Stomach (tissue), 19 donors: ENCODE measurements at places on chromosomes 7 and 10. TPM values are rescaled to one million over a fixed set of nuclear protein-coding genes. Genes with fewer than 3 reads are reported as not detected.

Gene OR2A7
- total RNA-seq: 12.6 TPM

Gene CYP2C18
- total RNA-seq: 5.5 TPM

Gene OR2A42
- total RNA-seq: not detected

Gene TBX20
- total RNA-seq: not detected

Gene GRID2IP
- not detected for total RNA-seq

Gene ERLIN1
- 9.3 TPM for total RNA-seq

Gene TAS2R4
- total RNA-seq: 0.58 TPM

Gene EBF3
- 0.58 TPM for total RNA-seq

Gene STEAP1
- total RNA-seq: not detected

Gene ACTR3C
- 16.2 TPM for total RNA-seq

Gene KIAA1217
- 31.8 TPM for total RNA-seq

Gene SFTPA1
- 1.4 TPM for total RNA-seq

Gene CYP3A7
- not detected for total RNA-seq

Gene LCOR
- total RNA-seq: 31.2 TPM

Gene UNCX
- not detected for total RNA-seq

Gene DNAJC2
- 27.5 TPM for total RNA-seq

Gene PON1
- total RNA-seq: not detected

Gene EPO
- total RNA-seq: not detected

Gene MGAM2
- not detected for total RNA-seq

Gene FAM221A
- 79.9 TPM for total RNA-seq

Gene PITX3
- not detected for total RNA-seq

Gene MYO1G
- total RNA-seq: 16.7 TPM

Gene GPR15LG
- total RNA-seq: not detected

Gene PPP1R17
- total RNA-seq: not detected

Gene KCNH2
- 77.7 TPM for total RNA-seq

Gene ASZ1
- total RNA-seq: not detected

Gene MKI67
- 60.8 TPM for total RNA-seq
